T follicular helper cell (primary cell): ENCODE measurements at places on chromosomes 4 and X.

GRCh38 chr4:77202491-77202890 is 45.5 kb downstream of the CCNG2 start:
- no peak for DNase-seq

DNA sequence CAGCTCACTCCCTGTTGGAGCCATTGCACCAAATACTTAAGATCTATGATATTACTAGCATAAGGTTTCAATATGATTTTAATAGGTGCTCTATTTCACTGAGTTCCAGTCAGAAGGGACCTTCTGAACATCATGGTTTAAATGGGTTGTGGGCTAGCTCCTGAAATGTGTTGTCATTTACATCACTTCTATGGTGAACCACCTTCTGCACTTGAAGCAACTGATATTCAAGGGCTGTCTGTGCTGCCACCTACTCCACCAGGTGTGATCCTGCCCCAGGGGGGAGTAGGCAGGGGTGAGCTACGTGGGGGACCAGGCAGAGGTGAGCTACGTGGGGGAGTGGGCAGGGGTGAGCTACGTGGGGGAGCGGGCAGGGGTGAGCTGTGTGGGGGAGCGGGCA is 35.2 kb downstream of the RNF175 start:
- no peak for DNase-seq

DNA sequence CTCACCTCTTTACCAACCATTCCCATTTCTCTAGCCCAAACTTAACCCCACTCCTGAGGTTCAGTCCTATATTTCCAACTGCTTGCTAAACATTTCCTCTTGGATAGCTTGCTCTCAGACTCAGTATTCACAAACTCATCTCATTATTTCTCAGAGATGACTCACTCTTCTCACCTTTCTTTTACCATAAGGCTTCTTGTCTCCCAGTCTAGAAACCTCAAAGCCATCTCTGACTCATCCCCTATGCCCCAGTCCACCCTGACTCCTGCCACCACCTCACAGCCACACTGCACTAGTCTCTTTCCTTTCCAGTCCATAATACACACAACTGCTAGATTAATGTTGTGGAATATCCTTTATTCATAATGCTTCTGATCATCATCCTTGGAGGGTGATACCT is 4.8 kb downstream of the FRMPD3 start:
- no peak for DNase-seq

- no peak for DNase-seq
Measured at GRCh38 chrX:95071621-95072020, 1397.6 kb downstream of the FAM133A start.

- DNase-seq = no peak
Measured at GRCh38 chrX:136779346-136779781, 1.4 kb downstream of the ARHGEF6 start.

DNA sequence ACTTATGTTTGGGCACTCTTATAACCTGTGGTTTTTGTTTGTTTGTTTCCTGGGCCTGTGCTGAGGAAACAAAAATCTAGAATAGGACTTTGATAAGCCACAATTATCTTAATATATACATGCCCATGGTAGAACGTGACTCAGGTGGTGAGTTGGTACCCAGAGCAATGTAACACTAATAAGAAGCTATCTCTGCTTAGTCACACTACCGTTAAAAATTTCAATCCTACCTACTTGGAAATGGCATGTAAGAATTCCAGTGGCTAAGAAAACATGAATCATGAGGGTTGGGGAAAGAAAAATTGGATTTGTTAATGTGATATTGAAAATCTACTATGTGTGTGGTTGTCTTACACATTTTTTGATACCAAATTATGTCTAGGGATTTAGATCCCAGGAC is 30.5 kb upstream of the ADGRG2 start:
- no peak for DNase-seq

DNA sequence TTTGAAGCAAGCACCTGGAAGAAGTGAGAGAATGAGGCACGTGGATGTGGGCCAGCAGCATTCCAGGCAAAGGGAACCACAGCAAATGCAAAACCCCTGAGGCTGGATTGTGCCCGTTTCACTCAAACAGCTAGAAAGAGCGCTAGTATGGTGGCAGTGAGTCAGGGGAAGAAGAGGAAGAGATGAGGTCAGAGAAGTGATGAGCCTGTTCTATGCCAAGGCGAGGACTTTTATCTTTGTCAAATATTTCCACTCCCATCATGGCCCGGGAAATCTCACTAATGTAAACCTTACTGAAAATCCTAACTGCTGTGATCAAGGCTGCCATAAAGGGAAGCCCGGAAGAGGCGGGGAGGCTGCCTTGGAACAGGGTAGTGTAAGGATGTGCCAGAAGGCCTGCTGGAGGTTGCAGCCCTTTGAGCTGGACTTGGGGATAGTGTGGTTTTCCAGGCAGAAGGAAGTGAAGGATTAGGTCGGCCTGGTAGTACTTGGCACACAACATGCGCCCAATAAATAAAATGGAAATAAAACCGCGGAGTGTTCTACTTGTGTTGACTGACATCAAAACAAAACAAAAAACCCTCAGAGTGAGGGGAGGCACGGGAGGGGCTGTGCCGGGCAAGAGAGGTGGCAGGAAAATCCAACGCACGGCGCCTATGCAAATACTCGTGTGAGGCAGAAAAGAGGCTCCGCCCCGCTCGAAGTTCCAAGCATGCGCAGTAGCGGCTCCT is 1.2 kb upstream of the CDK16 start:
- DNase-seq = peak; percentile 18

GRCh38 chrX:100673397-100673953 is 29.5 kb downstream of the SRPX2 start:
- no peak for DNase-seq

GRCh38 chr4:24630937-24631336 is 46.6 kb upstream of the DHX15 start:
- no peak for DNase-seq

DNA sequence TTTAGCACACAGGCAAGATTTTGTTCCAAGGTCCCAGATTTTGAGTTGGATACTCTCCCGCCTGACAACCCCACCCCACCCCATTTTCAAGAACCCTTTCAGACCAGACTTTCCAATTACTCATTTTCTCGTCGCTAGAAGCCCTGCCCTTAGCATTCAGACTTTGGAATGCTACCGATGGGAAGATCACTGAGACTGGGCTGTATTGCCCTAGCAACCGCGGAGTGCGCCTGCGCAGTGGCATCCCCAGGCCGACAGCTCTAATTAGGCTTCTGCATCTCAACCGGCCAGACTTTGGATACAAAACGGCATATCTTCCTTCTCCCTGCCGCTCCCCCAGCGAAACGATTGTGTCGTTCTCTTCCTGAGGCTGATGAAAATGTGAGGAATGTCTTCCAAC is 3.4 kb downstream of the MAGEE2 start:
- DNase-seq = no peak

DNA sequence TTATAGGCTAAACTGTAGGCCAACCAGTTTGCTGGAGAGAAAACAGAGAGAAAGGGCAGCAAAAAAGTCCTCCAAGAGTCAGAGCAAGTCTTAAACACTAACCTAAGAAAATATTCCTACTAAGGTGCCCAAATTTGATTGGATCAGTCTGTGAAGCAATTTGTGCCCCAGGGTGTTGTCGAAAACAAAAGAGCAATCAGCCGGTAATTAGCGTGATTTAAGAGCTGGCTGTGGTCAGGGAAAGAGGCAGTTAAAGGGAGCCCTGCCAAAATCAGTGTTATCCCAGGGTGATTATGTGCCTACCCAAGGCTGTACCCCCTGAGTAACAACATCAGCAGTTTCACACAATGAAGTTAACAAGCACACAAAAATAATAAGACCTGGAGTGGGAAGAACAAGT is 6.4 kb upstream of the BRWD3 start:
- DNase-seq = no peak

- no peak for DNase-seq
Measured at GRCh38 chrX:155899366-155899765, 18.2 kb downstream of the VAMP7 start.

GRCh38 chr4:56655209-56655626 is 25.9 kb downstream of the HOPX start:
- DNase-seq = no peak

DNA sequence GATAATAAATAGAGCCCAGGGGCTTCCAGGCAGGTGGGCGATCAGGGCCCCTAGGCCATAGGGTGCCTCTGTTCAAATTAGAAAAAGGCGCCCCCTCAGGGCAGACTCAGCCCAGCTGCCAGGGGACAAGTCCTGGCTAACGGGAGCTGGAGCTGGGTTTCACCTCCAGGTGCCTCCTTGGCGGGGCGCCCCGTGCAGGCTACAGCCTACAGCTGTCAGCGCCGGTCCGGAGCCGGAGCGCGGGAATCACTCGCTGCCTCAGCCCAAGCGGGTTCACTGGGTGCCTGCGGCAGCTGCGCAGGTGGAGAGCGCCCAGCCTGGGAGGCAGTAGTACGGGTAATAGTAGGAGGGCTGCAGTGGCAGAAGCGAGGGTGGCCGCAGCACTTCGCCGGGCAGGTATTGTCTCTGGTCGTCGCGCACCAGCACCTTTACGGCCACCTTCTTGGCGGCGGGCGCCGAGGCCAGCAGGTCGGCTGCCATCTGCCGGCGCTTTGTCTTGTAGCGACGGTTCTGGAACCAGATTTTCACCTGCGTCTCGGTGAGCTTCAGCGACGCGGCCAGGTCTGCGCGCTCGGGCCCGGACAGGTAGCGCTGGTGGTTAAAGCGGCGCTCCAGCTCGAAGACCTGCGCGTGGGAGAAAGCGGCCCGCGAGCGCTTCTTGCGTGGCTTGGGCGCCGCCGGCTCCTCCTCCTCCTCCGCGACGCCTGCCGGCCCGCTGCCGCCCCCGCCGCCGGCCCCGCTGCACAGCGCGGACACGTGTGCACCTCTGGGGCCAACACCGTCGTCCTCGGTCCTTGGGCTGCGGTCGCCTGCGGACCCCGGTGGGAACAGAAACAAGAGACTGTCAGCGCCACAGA is 2.4 kb downstream of the NKX3-2 start:
- no peak for DNase-seq

DNA sequence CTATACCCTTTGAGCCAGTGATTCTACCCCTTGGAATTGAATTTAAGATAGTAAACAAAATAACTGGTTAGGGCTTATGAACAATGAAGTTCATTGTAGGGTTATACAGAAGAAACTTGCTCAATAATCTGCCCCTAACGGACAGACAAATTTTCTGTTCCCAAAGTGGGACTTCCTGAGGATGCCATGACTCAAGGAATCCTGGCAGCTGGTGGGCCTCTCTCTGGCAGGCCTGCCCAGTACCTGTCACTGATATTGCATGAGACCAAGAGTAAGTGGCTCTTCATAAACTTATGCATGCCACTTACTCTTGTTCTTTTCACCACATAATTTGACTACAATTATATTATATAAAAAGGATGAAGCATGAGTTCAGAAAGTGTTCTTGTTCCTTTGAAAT is 41.5 kb downstream of the GPRIN3 start:
- no peak for DNase-seq

DNA sequence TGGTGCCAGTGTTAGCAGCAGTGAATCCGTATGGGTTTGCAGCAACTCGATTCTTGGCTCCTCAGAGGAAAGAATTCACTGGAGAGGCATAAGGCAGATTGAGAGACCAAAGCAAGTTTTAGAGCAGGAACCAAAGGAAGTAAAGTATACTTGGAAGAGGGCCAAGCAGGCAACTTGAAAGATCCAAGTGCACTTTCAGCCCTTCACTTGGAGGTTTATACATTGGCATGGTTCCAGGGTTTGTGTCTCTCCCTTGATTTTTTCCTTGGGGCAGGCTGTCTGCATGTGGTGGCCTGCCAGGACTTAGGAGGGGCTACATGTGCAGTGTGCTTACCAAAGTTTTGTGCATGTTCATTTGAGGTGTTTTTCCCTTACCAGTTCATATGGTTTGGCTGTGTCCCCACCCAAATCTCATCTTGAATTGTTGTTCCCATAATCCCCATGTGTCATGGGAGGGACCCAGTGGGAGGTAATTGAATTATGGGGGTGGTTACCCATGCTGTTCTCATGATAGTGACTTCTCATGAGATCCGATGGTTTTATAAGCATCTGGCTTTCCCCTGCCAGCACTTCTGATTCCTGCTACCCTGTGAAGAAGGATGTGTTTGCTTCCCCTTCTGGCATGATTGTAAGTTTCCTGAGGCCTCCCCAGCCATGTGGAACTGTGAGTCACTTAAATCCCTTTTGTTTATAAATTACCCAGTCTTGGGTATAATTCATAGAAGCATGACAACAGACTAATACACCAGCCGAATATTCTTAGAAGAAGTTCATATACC is 86.2 kb upstream of the TSPAN5 start:
- DNase-seq = no peak

GRCh38 chr4:5888222-5889001 is 4.5 kb downstream of the CRMP1 start:
- DNase-seq = no peak

DNA sequence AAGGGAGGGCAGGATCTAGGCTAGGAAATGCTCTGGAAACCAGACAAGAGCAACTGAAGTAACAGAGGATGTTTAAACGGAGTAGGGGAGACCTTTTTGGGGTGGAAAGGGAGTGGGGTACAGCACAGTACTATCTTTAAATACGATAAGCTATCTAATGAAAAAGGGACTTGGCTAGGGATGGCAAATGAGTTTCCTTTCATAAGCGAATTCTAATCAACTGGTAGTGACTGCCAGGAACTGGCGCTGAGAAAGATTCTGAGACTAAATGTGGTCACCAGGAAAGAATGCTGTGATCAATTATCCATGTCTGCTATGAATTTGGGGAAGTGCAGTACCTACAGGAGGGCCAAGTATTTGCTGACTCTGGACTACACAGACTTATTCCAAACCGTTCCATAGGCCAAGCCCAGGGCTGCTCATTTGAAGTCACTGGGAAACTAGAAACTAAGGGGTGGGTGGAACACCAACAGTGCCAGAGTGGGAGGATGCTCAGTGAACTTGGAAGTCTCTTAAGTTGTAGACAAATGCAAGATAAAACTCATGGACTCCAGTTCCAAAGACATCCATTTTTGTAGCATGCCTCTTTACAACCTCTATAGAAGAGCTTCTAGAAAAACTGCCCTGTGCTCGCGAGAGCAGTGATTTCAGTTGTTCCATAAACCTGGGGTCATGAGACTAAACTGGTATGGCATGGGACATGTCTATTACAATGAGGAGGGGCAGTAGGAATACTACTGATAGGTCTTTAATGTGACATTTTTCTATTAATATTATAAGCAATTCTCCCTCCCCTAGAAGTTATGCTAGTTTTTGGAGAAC is 2.0 kb downstream of the TRAPPC2 start:
- no peak for DNase-seq

DNA sequence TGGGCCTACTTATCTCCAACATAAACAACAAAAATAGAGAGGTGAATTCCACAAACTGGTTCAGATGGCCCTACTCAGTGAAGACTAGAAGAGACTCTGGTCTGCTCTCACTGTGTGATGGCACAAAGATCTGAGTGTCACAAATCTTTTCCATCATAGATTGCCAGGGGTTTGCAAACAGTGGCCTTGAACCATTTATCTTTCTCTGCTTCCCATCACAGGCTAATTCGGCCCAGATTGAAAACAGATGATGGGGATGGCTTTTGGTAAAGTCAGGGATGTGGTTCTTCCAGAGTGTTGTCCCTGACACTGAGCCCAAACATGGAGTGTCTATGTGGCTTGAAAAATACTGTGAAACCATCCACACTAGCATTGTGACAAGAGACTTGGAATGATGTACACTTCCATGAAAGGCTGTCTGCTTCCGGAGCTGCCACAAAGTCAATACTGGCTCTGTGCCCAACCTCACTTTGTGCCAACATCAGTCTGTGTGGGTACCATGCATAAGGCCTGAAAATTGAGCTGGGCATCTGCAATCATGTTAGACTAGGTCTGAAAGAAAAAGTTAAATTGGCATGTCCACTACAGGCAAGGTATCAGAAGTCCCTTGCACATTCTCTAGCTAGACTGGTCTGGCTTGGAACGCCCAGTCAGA is 25.2 kb upstream of the PLAC1 start:
- DNase-seq = no peak

GRCh38 chr4:138298866-138299265 is 56.7 kb upstream of the SLC7A11 start:
- DNase-seq = no peak
